CD4-positive, alpha-beta T cell treated with Interleukin-6 for 4 hours (primary cell): ENCODE measurements at places on chromosomes 16 and 17.

DNA sequence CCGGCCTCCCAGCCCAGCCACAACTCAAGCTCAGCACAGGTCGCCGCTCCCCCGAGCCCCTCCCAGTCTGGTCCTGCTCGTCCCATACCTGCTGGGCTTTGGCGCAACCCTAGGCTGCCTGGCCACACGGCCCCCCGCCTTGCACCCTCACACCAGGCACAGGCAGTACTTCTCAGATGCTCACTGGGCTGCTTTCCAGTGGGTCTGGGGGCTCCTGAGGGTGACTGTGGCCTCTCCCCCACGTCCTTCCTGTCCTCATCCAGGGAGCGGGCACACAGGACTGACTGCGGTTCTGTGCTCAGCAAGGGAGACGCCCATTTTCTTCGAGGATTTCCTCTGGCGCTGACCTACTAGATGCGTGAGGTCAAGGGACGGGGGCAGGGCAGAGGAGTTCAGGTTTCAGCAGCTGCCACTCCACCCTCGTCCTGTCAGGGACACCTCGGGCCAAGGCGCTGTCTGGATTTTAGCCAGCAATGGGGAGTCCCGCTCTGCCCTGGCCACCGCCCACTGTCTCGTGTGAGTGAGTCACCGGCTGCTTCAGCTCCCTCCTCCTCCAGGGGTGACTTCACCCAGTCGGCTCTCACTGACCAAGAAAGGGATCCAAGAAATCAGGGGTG, 115.8 kb downstream of the NPIPB11 start:
- DNase-seq: peak; percentile 63

DNA sequence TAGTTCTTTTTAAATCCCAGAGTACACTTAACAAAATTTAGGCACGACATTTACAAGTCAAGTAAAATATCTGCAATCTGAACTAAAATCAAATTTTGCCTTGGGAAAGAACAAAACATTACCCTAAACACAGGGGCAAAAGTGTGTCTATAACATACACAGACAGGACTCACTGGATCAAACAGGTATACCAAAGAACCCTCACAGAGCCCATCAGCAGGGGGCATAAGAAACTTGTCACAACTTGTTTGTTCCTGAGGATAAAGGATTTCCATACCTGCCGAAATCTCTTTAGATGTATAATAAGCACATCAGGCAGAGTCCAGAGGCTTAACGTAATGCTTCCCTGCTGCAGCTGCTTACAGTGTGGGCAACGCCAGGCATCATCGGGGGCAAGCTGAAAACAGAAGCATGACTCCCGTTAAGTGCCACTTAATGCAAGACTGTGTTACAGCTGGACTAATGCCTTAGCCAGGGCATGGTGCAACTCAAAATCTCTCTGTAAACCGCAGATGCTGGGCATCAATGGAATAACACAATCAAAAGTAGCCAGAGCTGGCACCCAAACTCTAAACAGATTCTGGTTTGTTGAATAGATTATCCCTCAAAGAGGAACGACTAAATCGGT, 67.0 kb downstream of the USP31 start:
- no peak for DNase-seq

- DNase-seq: no peak
Observed at GRCh38 chr17:18140648-18141047, 32.1 kb downstream of the MYO15A start.

GRCh38 chr17:38602453-38602852, 3.3 kb downstream of the SRCIN1 start:
- no peak for DNase-seq

GRCh38 chr16:6038941-6039645, 941.5 kb upstream of the EEF2KMT start:
- DNase-seq: no peak

GRCh38 chr17:43530288-43531081, 15.7 kb downstream of the ETV4 start:
- DNase-seq: no peak

DNA sequence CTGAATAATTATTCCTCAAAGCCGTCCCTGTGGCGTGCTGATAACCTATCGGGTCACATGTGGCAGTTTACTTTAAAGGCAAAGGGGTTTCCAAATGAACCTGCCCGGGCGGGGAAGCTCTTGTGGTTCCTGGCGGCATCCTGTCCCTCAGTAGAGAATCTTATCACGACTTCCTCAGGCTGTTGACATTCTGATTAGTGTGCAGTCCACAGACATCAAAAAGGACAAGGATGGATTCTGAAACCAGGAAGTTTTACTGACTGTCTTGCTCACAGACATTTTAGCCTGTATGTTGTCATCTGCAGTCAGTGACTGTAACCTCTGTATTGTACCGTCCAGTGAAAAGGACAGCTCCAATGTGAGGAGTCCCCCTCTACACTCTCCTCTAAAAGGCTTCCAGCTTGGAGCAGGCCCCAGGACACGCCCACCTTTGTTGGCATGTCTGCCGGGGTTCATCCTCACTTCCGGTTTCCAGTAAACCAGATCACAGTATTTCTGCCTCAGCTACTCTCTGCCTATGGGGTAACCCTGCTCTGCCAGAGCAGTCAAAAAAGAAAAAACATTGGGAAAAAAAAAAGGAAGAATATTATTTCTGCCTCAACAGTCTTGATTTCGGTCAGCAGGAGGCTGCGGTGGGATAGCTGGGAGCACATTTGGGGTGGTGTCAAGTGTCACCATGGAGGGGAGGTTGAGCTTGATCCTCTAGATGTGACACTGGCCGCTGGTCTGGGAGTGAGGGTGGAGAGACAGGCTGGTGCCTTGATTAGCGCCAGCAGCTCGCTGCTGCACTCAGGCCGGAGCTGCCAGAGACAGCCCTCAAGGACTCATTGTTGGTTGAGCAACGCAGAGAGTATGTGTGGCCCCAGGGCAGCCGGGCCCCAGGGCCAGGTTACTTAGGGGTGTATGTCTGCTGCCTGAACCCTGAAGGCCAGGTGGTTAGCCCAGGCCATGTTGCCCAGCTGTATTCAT, 89.0 kb upstream of the DNAH17 start:
- DNase-seq: peak; percentile 69

DNA sequence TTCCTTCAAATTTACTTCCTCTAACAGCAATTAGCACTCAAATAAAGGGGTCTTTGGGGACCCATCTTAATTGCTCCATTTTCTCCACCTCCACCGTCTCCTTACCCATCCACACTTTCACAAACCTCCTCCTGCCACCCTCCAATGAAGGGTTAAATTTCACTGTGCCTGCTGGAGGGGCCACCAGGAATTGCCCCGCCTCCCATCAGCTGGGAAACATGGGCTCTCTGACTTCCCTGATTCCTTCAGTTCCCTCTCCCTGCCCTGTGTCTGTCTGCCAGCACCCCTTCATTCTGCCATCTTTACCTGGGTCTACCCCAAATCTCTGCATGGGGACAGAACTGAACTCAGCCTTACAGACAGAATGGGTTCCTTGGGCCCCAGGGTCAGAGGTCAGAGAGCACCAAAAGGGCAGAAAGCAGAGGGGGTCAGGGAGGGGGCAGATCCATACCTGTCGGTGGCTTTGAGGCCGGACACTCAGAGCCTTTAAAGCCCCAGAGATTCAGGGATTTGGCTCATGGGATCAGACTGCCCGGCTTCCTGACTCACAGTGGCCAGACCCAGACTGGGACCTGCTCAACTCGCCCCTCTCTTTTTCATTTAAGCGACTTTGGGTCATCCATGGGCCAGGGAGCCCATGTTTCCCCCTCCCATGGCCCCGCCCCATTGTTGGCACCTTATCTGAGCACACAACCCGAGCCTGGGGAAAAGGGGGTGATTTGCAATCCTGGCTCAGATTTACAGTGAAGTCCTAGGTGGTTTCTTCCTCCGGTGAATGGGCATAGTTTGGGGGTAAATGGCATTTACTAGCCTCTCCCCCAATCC, 17.6 kb upstream of the SP2 start:
- no peak for DNase-seq

DNA sequence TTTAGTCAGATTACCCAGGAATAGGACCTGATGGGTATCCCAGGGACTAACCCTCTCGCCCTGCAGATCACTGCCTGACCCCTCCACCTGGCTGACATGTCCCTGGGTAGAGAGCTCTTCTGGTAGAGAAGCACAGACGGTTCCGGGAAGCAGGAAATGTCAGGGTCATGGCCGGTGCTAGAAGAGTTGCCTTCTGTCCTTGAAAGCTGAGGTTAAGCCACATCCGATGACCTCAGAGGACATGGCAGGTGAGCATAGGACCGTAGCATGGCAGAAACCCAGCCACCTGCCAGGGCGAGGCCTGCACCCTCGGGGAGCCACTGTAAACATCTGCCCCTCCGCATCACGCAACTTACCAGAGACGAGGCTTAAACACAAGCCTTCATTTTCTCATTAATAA, 483.7 kb downstream of the SOX9 start:
- DNase-seq: no peak

DNA sequence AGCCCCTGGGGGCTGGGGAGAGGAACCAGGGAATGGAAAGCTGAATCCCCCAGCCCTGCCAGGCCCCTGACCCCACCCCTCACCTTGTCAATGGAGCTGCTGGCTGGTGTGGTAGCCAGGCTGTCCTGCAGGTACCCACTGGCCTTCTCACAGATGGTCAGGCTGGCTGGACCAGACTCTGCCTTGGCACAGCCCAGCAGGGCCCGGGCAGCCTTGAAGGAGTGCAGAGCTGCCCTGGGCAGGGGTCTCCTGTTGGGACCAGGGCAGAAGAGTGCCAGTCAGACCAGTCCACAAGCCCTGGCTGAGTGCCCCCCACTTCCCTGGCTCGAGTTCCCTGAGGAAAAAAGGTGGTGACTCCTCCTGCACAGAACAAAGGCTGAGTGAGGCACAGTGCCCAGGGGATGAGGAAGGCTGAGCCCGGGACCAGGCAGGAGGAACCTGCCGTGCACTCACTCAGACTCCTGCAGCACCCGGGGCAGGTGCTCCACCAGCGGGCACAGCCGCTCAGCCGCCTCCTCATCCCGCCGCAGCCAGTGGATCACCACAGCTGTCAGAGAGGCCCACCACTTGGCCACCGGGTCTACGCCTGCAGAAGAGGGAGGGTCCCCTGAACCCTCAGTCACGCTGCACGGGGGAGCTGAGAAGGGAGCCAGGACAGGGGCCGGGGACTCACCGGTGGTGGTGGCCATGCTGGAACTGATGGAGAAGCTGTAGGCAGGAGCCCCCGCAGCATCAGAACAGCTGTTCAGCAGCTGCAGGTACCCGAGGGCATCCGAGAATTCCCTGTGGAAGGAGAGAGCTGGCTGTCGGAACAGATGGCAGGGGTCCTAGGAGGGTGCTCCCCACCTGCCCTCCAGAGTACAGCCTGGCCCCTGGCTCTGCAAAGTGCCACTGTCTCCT, 22.4 kb downstream of the SREBF1 start:
- no peak for DNase-seq

DNA sequence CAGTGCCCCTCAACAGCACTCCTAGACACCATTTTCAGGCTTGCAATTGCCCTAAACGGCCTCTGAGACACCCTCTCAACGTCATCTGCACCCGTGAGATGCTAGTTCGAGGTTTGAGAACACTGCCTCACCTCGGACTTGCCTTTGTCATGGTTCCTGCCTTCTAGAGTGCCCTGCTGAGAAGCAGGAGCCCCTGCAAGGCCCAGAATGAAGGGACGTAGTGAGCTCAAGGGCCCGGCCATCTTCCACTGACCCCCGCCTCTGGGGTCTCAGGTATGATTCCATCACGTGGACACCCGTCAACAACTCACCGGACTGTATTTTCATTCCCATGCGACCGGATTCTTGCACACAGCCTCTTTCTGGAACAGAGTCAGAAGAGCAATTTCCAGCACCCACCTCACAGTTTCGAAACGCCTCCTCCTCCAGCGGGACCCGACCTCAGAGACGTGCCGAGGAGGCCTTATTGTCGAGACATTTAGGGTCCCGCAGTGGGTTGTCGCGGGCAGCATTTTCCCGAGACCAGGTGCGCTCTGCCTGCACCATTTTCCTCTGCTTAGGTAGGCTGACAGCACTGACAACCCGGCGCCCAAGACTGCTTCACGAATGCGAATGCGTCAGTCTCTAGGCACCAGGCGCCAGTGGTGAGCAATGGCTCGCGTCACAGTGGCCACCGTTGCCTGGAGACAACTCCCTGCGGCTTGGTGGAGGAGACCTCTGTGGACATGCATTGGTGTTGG, 999.9 kb downstream of the KCNJ18 start:
- no peak for DNase-seq
